Renal cortex interstitium (tissue), 15 donors: ENCODE measurements at places on chromosomes 16 and 17. TPM values are rescaled to one million over a fixed set of nuclear protein-coding genes. Genes with fewer than 3 reads are reported as not detected.

The OR2C1 gene
- 0.59 TPM for polyA plus RNA-seq

The FBXW10 gene
- 0.80 TPM for polyA plus RNA-seq

GRCh38 chr17:44787271-44787940 lies 28.6 kb downstream of the ADAM11 start:
- no peak for DNase-seq

DNA sequence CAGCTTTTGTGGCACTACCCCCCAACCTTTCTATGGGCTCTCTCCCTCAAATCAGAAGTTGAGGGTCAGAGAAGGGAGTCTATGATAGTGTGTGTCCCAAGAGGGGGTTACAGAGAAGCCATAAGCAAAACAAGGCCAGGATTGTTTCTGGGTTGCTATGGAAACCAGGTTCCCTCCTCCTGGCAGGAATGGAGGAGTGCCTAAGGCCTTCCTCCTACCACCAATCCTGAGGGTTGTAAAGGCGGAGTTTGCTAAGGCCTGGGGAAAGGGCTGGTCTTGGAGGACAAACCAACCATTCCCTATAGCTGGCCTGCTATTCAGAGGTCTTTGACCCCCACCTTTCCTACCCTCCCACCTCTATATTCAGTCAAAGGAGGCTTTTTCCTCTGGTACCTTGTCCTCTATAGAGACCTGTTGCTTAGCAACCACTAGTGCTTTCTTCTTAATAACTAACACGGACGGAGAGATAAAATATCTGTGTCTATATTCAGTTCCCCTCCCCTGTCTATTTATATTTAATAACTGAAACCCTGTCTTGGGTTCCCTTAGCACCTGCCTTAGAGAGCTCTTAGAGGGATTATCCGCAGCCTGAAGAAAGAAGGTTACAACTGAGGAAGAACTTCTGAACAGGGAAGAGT lies 43.4 kb downstream of the NEUROD2 start:
- no peak for DNase-seq

DNA sequence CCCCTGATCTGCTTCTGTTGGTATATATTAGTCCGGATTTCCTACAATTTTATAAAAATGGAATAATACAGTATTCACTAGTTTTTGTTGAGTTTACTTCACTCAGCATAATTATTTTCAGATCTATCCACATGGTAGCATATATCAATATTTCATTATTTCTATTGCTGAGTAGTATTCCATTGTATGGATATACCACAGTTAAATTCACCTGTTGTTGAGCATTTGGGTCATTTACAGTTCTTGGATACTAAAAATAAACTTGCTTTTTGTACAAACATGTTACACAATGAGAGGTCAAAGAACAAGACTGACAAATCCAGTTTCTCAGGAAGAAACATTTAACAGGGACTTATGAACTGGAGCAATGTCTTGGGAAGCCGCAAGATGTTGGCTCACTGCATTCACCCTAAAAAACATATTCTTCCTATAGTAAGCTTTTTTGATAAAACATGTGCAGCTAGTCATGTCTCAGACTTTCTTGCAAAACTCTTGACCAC lies 126.9 kb upstream of the HS3ST2 start:
- DNase-seq = no peak

GRCh38 chr16:59295993-59296736 lies 562.0 kb upstream of the GOT2 start:
- no peak for DNase-seq

DNA sequence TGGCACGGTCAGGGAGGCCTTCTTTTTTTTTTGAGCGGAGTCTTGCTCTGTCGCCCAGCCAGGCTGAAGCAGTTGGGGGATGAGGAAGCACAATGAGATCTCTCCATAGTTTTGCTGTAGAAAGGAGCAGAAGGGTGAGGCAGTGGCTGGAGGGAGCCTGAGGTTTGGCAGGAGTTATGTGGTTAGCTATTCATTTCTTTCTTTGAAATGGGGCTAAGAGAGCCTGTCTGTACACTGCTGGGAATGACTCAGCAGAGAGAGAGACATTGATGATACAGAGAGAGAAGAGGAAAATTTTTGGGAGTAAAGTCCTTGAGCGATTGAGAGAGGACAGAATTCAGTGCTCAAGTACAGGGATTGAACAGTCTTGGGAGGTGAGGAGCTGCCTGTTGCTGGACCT lies 22.1 kb downstream of the NOS2 start:
- no peak for DNase-seq
